ENCODE measurements at places on chromosomes 16 and 17.

GRCh38 chr16:25413975-25414374 lies 156.3 kb upstream of the ZKSCAN2 start:
- no peak for DNase-seq

GRCh38 chr17:78313735-78314648 lies 45.9 kb downstream of the SOCS3 start:
- DNase-seq: peak; percentile 69

DNA sequence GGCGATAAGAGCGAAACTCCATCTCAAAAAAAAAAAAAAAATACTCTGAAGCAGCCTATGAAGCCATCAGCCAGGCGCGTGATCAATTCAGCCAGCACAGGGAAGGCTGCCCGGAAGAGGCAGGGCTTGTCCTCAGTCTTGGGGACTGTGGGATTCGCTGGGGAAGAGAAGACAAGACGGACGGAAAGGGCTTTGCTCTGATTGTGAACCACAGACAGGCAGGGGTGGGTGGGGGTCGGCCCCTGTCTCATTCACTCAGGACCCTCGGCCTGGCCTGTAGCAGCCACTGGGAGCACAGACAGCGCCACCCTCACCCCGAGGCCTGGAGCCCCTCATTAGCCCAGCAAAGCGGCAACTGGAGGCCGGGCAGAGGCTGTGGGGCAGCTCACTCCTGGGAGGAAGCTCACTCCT lies 37.2 kb downstream of the ABR start:
- DNase-seq: no peak

GRCh38 chr16:73996624-73997339 lies 299.8 kb upstream of the PSMD7 start:
- no peak for DNase-seq

DNA sequence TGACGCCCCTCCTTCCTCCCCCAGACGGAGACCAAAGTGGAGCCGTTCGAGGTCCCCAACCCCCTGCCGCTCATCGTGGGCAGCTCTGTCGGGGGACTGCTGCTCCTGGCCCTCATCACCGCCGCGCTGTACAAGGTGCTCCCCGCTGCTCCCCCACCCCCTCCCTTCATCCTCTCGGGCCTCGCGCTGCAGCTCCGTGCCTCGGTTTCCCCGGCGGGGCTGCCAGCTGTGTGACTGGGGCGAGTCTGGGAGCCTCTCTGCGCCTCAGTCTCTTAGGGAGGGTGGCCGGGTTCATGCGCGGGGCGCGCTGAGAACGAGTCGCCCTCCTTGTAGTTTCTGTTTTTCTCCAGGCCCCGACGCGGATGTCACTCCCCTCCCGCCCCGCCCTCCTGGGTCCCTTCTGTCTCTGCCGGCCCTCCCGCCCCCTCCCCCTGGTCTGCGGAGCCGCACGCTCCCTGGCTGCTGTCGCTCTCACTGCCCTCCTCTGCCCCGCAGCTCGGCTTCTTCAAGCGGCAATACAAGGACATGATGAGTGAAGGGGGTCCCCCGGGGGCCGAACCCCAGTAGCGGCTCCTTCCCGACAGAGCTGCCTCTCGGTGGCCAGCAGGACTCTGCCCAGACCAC lies 23.7 kb upstream of the ITGAX start:
- no peak for DNase-seq

DNA sequence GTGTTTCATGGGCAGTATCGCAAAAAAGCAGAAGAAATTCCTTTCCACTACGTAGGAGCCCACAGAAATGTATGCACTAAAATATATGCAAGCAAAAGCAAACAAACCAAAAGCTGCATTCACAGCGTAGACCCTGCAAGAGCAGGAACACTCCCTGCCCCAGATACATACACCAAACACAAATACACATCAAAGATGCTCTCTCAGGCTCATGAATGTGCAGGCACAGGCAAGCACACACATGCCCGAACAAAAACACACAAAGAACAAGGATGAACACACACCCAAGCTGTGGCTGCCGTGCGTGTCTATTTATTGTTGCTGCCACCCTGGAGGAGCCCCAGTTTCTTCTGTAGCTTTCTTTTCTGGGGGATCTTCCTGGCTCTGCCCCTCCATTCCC lies 1.7 kb downstream of the NUPR1 start:
- DNase-seq: no peak

- no peak for DNase-seq
These were observed 253.8 kb upstream of the CDH11 start for GRCh38 chr16:65375651-65376050.

DNA sequence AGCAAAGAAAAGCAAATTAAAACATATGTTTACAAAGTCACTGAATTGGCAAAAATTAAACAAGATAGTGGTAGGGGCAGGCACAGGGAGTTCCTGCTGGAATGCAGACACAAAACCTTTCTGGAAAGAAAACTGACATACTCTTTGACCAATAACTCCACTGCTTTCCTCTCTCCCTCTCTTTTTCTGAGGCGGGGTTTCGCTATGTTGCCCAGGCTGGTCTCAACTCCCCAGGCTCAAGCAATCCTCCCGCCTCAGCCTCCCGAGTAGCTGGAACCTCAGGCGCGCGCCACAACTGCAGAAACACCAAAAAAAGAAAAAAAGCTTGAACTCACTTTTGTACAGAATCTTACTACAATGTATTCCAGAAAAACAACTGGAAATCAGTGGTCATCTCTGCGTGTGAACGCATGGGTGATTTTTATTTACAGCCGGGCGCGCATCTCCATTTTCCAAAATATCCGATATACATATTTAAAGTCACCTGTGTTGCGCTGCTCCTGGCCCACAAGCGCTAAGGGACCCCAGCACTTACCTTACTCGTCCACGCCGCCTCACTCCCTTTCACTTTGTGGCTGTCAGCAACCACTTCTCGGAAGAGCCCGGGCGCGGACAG lies 480 bp downstream of the TXNL4B start:
- no peak for DNase-seq

DNA sequence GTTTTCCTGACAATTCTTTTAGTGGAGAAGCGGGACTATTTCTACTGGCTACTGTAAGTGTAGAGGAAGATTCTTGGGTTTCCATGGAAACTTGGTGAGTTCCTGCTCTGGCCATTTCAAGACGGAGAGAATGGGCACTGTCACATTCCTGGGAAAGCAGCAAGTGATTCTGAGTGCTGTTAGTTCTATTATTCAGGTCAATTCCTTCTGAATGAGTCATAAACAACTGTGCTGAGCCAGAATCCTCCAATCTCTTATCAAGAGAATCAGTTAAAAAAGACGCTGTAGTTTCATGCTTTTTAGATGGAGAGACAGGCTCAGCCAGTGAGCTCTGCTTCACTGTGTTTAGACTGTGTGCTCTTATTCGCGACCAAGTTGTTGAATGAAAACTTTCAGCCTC lies 19.6 kb downstream of the AKAP10 start:
- DNase-seq: no peak

- no peak for DNase-seq
These were observed 1.5 kb upstream of the SPAG7 start for GRCh38 chr17:4969047-4969550.

DNA sequence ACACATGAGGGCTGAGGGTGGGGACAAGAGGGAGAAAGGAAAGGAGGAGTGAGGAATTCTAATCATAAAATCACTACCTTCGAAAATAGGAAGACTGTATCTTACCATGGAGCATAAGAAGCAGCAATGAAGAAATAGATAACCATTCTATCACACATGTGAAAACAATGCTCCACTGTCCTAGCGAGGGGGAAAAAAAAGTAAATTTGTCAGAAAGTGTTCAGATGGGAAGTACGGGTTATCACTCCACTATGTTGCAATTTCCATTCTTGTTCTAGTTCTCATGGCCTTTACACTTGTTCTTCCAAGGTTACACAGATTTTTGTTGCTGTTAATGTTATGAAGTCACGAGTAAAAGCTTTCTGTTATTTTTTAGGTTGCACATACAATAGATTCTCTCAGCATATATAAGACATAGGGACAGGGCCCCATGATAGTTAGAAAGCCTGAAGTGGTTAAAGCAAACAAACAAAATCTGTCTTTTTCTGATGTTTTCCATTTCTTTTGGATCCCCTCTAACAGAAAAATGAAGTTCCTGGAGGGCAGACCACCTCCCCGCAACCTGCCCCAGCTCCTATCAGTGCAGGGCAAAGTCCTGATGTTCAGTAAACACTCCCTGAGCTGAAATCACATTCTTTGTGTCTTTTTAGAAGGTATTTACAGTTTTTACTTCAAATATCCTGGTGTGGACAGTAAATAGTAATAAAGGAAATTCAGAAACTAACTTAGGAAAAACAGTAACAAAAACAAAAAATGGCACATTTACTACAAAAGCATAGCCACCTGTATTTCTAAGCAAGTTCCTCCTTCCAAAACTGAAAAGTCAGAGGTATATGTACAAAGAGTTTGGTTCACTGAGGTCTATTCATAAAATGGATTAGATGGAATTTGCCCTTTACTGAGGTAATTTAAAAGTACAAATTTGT lies 13.7 kb downstream of the MMD start:
- no peak for DNase-seq

GRCh38 chr17:45144199-45145034 lies 3.9 kb upstream of the HEXIM1 start:
- no peak for DNase-seq

DNA sequence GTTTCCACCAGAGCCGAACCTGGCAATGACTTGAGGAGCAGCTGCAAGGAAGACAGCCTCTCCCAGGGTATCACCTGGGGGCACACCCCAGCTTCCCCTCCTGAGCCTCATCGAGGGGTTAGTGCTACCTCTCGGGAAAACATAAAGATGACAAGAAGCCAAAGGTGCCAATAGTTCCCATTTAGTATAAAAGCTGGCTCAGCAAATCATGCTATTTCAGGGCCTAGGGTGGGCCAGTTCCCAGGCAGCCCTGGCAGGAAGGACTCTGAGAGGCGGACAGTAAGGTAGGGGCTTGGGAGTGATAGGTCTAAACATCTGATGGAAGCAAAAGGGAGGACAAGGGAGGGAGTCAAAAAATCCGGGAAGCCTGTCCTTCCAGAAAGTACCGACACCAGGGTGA lies 46.2 kb downstream of the SOST start:
- DNase-seq: no peak

- DNase-seq: no peak
These were observed 577 bp upstream of the HS3ST2 start for GRCh38 chr16:22813223-22813947.
